GM10248 (cell line): ENCODE measurements at places on chromosomes 4 and X.
A peak's percentile ranks its signal among the peaks of the same experiment; 100 is the strongest.

- peak; percentile 2 for DNase-seq
Observed at GRCh38 chr4:144374065-144374464, 233.5 kb upstream of the GYPA start.

DNA sequence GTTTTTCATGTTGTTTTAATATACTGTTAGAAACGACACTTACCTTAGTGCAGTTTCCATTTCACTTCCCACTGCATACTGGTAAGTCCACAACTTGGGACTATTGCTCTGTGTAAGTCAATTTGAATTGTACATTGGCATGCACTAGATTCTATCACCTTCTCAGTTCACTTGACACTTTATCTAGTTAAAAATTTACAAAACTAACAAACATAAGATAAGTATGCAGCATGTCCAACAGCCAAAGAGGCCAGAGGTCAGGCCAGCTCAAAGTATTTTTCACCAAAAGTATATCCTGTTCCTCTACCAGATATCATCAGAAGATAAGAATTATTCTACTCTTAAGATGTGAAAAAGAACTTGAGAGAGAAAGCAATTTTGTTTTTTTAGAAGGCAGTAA is 75.9 kb downstream of the QRFPR start:
- no peak for DNase-seq

- DNase-seq: no peak
Observed at GRCh38 chrX:40080894-40081678, 16.7 kb downstream of the BCOR start.

DNA sequence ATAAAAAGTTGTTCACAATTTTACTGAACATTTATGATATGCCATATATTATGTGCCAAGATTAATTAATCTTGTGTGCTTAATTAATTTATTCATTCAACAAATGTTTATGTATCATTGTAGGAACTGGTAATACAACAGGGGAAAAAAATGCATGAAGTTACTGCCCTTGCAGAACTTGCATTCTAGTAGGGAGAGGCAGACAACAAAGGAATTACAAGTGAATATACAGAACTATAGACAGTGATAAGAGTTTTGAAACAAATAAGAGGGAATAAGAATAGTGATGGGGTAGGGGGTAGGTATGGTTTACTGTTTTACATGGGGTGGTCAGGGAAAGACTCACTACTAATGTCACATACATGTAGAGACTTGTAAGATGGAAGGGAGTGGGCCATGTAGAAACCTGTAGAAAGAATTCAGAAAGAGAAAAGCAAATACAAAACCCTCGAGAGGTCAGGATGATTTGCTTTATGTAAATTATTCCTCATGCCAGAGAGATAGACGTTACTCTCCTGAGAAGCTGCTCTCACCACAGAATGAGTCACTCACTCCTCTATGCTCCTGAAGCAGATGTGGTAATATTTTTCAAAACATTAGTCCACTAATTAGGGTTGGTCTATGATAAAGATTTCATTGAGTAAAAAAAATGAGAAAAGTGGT is 855.0 kb upstream of the GRID2 start:
- DNase-seq: no peak

- no peak for DNase-seq
Observed at GRCh38 chrX:113330416-113330815, 489.8 kb upstream of the AMOT start.

DNA sequence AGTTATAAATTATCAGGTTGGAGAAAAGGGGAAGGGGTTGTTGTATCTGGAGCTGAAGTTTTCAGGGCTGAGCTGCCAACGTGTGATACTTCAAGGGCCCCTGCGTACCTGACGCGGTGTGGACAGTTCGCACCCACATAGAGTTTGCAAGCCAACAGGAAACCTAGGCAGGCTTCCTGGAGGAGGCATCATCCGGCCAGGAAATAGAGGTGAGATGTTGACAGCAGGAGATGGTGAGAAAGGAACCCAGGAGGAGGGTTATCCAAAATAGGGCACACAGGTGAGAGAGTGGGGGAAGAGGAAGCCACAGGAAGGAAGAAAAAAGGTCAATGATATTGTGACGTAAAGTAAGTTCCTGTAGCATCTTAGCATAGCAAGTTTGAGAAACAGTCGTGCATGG is 127.2 kb downstream of the DHRSX start:
- no peak for DNase-seq

GRCh38 chr4:73086095-73086868 is 16.8 kb upstream of the COX18 start:
- no peak for DNase-seq

DNA sequence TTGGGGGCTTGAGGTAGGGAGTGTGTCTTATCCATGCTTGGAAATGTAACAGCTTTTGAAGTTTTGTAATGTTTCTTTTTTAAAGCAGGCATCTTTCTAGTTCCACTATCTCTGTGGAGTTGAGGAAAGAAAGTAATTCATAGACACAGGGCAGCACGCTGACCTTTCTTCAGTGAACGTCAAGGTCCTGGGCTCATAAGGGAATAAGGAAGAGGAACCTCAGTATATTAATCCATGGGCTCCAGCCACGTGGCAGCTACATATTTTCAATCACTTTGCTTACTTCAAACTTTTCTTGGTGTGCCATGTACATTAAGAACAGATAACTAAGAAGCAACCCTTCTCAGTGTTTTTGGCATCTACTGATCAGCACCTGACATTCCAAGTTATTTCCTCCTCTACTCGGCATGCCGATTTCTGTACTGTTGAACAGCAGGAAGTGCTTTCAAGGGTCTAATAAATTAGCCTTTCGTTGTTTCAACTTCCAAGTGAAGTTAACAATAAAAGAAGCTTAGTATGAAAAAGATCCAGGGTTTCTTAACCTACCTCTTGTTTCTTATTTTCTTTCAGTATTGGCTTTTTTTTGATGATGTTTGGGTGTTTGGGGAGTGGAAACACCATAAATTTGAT is 88.2 kb downstream of the SORBS2 start:
- DNase-seq: no peak

DNA sequence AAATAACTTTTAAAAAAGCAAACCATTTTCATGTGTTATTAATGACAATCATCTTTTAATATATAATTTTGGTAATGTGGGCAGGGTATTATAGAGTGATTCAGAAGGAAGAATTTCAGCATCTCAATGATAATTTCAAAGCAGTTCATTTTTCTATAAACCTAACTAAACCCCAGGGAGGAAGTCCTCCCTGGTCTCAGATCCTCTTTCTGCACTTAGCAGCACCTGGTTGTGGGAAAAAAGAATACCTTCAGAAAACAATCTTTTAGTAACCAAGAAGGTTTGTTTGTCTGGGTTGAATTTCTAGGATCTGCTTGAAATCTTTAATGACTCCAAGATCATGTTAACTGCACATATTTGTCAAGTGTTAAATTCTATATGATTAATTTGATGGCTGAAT is 29.9 kb downstream of the DKK2 start:
- DNase-seq: peak; percentile 10

DNA sequence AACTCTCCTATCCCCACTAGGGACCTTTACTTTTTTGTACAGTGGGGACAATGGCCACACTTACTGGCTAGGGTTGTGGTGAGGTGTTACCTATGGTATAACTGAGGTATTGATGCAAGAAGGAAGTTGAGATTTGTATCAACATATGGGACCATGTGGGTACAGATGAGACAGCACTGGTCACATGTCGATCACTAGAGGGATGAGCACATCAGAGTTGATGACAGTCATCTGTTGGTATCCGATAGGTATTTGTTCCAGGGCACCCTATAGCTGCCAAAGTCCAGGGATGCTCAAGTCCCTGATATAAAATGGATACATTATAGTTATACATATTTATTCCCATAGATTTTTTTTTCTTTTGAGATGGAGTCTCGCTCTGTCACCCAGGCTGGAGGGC is 12.6 kb upstream of the SLC10A3 start:
- DNase-seq: no peak

DNA sequence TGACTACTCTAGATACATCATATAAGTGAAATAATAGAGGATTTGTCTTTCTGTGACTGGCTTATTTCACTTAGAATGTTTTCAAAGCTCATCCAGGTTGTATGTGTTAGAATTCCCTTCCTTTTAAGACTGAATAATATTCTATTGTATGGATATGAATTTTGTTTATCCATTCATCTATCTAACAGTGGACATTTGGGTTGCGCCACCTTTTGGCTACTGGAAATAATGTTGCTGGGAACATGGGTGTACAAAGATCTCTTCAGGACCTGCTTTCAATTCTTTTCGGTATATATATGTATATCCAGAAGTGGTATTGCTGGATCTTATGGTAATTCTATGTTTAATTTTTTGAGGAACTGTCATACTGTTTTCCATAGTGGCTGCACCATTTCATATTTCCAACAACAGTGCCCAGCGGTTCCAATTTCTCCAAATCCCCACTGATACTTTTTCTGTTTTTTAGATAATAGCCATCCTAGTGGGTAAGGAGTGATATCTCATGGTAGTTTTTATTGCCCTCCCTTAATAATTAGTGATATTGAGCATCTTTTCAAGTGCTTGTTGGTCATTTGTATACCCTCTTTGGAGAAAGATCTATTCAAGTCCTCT is 3.4 kb upstream of the SCD5 start:
- DNase-seq: no peak

DNA sequence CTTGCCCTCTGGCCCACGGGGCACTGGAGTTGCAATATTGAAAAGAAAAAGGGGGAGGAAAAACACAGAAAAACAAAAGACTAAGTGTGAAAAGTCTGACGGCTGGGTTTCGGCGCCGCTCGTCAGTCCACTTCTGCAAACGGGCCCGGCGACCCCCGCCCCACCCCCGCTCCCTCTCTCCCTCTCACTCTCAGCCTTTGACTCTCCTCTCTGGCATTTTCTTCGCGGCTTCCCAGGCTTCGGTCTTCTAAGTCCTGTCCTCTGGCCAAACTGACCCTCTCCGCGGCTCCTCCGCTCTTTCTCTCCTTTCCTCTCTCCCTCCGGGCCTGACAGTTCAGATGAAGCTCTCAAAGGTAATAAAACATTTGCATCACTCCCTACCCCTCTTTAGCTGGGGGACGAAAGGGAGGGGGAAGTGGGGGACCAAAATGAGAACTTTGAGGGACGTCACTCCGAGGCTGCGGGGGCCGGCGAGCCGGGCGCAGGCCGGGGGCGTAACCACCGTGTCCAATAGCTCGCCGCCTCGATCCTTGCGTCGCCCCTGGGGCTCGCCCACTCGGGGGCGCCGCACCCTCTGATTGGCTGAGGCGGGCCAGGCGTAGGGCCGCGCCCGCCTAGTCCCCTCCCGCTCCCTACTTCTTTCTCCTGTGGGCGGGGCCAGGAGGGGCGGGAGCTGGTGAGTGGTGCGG is at the start of gene NKX6-1:
TSS of gene NKX6-1 (minus strand) at position 358 of the 689 bp plus-strand sequence. CDS start 1,064 bp downstream, outside the sequence.
- DNase-seq: no peak

GRCh38 chr4:186699298-186699697 is 24.4 kb downstream of the FAT1 start:
- DNase-seq: no peak

DNA sequence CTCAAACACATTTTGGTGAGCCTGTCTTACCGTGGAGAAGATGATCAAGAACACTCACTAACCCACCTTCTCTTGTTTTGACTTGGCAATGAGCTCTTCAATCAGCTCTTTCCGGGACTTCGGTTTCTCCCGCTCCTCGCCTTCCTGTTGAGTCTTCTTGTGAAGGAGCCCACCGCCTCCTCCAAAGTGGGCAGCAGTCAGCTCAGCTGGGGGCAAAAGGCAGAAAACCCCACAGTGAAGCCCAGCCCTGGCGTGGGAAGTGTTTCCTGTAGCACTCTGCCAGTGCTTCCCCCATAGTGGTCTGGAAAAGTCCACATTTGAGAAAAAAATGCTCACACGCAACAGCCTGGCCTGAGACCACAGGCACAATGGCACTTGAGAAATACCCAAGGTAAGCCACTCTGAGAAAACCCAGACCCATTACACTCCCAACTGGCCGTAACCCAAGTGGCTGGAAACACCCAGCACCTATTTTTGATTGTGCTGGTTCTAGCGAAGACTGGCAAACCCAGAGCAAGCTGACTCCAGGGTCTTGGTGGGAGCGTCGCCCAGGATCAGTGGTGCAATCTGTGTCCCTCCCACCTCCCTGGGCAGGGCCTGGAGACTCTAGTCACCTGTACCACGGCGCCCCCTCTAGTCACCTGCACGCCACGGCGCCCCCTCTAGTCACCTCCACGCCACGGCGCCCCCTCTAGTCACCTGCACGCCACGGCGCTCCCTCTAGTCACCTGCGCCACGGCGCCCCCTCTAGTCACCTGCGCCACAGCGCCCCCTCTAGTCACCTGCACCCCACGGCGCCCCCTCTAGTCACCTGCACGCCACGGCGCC is 8.6 kb downstream of the NOP14 start:
- DNase-seq: peak; percentile 62

DNA sequence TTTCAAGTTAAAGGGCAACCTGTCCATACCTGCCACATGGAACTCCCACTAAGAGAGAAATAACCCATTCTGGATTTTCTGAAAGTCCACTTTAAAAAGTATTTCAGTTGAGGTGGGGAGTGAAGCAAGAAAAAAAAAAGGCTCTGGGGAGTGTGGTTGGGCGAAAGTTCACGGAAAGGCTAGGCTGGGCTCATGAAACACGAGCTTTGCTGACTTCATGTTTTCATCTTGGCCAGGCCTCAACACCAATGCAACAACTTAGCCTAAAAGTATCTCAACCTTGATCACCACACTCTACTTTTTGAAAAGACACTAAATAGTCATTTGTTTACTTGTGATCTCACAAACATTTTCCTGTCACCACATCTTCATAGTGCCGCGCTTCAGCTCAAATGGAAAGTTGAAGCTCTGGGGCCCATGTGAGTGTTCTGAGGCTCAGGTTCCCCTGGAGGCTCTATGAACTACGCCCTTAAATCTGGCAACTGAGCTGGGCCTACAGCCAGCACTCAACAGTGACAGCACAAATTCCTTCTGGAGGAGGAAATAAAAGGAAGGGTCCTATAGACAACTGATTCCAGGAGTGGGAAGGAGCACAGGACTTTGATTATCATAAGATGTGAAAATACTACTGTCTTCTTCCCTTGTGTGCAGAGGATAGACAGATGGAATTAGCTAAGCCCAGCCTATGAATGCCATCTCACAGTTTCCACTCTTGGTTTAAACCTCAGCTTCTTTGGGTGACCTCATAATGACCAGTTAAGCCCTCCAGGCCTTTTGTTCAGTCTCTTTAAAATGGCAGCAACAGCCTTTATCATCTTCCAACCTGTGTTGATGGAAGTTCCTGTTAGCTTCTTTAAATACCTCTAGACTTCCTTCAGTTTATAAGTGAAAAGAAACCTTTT is 5.1 kb downstream of the CD40LG start:
- no peak for DNase-seq

DNA sequence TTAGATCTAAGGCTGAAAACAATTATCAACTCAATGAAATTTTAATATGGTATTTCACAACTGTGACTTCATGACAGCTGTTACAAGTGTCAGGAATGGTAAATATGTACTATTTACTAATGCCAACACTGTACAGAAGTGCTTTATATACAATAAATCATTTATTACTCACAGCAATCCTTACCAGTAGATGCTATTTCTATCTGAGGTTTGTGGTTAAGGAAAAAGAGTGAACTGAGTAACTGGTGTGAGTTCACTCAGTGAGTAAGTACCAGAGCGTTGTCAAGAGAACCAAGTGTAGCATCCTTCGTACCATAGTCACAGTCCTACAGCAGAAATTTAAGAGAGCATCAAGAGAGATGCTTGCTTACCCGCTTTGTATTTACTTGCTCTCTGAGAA is 23.3 kb downstream of the MTHFD2L start:
- no peak for DNase-seq

- no peak for DNase-seq
Observed at GRCh38 chr4:170256807-170257206, 167.1 kb upstream of the AADAT start.
